ENCODE measurements at places on chromosomes 2 and 18.

DNA sequence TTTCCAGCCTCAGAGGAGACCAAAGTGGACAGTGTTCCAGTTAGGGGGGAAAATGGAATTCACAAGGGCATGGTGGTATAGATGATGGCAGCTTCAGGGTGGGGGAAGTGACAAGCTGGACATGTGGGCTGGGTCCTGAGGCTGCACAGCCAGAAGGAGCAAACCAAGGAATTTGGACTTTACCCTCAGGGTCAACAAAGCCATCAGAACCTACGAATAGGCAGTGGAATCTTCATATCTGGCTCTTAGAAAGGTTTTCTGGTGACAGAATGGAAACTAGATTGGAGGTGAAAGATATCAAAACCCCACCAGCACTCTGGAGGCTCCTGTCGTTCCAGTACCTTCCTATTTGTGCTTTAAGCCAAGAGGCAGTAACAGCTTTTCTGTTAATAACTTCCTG, 127.1 kb downstream of the SETBP1 start:
- no peak for DNase-seq

- DNase-seq = no peak
These were observed 14.1 kb downstream of the ACMSD start for GRCh38 chr2:134852518-134852917.

- DNase-seq = no peak
These were observed 63.7 kb downstream of the COL4A3 start for GRCh38 chr2:227228061-227228667.

DNA sequence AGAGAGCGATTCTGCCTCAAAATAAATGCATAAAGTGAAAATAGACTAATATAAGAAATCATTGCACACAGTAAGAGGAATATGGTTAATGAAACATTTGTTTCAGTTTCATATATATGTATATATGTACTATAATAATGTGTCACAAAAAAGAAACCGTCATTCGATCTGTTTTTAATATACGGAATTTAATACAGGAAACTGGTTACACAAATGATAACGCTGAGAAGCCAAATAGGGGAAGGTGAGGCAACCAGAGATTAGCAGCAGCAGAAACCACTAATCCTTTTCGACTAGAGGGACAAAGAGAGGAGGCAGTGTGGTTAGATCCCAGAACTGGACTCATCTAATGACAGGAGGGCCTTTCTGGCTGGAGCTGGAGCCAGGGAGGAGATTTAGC, 64.2 kb upstream of the GREB1L start:
- no peak for DNase-seq

DNA sequence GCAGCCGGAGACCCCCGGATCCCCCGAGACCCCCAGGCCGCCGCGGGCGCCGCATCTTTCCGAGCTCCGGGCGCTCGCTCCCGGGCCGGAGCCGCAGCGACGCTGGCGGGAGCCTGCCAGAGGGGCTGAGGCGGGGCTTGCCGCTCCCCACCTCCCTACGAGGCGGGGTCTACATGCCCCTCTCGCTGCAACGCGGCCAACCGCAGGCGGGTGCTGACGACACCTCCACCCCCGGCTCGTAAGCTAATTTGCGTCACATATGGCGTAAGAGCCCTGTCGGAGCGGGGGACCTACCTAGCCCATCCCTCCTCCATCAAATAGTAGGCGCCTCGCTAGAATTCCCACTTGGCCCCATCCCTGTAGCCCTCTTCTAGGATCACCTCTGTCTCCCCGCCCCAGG, at the start of gene PTPRN:
PTPRN (minus strand) TSS at position 124 of the 400 bp plus-strand sequence; CDS start at position 55, 69 bp downstream.
- no peak for DNase-seq
